CD4-positive, alpha-beta T cell treated with Interleukin-4 for 4 hours (primary cell): ENCODE measurements at places on chromosomes 2 and 18.

DNA sequence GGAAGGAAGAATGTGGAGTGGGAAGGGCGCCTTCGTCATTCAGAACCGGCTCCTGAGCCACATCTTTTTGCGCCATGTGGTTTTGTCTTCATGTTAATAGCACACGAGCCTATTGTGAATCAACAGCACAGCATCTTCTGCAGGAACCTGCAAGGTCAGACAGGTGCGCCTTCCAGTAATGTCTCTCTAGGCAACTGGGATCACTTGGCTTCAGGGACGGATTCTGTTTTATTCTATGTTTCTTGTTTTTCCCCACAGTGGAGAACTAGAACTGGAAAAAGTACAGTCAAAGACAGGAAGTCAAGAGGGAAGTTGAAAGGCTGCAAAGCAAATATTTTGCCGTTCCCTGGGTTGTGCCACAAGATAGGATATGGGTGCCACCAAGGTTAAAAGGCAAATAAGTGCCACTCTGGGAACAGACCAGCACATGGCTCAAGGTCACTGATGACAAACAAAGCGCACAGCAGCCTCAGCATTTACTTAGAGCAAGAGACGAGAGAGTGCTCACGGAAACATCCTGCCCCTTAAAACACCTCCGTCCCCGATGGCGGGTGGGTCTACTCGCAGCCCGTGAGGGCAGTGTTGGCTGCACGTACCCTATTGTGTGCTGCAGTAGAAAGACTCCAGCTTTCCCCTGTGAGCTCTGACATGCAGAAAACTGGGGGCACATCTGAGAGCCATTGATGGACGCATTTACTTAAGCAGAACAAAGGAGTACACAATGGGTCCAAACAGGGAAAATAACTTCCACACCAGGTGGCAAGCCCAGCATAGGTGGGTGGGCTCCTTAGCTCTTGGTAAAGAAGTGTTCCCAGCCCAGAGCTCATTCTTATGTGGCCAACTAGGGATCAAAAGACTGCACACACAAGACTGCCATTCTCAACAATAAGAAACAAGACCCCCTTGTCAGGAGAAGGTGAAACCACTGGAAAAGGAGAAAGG is 107.2 kb upstream of the PARD3B start:
- DNase-seq: no peak

- DNase-seq: no peak
These were observed 31.4 kb upstream of the MFSD6 start for GRCh38 chr2:190376591-190377245.

- no peak for DNase-seq
These were observed 85.2 kb downstream of the HS1BP3 start for GRCh38 chr2:20565623-20566236.

DNA sequence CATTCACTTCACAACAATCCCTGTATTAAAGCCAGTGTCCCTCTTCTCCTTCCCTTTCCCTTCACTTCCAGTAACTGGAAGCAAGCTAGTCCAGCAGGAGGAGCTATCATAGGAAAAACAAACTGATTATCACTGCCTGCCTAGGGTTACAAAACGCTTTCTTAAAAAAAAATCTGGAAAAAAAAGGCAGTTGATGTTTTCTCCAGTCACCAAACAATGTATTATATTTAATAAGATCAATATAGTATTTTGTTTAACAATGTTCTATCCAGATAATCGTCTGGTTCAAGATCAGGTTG is 78.8 kb upstream of the ITGB6 start:
- DNase-seq: no peak

- no peak for DNase-seq
These were observed 9.4 kb downstream of the GPD2 start for GRCh38 chr2:156445296-156446220.

DNA sequence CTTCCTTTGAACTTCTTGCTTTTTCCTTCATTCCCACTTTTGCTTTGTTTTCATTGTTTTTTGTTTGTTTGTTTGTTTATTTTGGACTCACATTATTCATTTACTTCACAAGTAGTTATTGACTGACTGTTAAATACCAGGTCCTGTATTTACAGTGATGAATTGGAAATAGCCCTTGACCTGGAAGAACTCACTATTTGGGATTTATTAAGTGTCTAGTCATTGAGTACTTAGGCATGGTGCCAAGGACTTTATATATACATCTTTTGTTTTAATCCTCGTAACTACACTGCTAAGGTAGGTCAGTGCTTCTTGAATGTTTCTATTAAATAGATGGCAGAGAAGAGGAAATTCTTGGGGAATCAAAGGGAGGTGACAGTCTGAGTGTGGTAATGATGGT is 11.1 kb downstream of the SPOPL start:
- no peak for DNase-seq

GRCh38 chr2:173037245-173038120 is 38.2 kb upstream of the MAP3K20 start:
- DNase-seq: no peak

- no peak for DNase-seq
These were observed 98.0 kb upstream of the FSIP2 start for GRCh38 chr2:185640588-185640987.

DNA sequence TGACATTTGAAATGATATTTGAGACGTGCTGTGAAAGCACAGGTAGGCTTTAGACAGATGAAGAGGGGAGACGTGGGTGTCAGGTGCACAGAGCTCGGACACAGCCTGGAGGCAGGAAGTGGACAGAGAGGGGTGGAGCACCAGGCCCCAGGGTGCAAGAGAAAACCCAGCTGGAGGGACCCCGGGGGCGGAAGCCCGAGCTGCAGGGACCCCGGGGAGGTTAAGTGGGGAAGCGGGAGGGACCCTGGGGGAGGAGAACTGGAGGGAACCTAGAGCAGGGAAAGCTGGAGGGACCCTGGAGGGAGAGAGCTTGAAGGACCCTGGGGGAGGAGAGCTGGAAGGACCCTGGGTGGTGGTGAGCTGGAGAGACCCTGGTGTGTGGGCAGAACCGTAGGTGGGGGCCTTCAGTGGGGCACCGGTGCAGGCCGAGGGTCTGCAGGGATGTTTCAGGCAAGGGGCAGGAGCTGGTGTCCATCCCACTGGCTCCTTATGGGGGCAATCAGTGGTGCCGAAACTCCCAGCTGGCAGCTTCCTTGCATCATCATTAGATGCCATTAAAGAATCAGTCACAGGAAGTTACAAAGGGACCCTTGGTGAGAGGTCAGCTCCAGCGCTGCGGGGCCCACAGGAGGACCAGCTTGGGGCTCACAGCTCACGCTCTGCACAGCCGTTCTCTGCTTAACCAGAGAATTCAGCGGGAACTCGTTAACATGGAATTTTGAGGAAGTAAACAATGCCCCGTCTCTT is 246.6 kb downstream of the EIPR1 start:
- no peak for DNase-seq

DNA sequence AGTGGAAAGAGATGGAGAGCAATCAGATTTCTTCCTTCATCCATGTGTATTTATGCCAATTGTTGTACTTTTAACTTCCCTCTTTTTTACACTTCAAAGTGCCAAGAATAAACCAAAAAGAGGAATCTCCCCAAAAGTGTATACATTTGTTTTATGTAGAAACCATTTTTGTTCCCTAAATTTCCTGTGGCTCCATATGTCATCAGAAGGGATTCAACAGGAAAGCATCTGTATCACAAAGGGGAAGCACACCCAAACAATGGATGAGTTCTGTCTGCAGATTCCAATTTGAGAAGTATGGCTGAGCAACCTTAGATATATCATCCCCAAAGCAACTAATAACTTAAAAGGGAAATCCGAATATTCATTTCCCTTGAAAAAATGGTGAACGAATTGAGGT is 275.0 kb downstream of the MREG start:
- DNase-seq: no peak

GRCh38 chr2:176768185-176768584 is 444.4 kb upstream of the HNRNPA3 start:
- DNase-seq: no peak

- DNase-seq: no peak
These were observed 26.6 kb upstream of the TEX44 start for GRCh38 chr2:231565887-231566594.

DNA sequence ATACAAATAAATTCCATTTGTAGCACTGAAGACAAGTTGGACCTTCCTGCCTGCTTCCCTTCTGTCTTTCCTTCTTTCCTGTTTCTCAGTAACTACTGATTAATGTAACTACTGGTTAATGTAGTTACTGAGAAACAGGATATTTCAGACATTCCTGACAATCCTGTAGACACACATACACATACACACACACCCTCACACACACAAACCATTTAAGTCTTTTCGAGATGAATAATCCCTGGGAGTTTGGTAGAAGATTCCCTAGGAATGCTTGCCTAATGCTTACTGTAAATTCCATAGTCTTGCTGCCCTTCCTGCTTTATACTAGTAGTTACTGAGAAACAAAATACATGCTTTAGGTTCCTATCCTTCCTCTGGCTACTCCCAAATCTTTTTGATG is 83.9 kb downstream of the PIK3C3 start:
- no peak for DNase-seq

GRCh38 chr18:75775121-75775520 is 347.6 kb upstream of the SMIM21 start:
- DNase-seq: no peak

- no peak for DNase-seq
These were observed 101.4 kb downstream of the PTRHD1 start for GRCh38 chr2:24691806-24692205.

GRCh38 chr2:176152350-176153181 is 1.2 kb downstream of the HOXD4 start:
- DNase-seq: no peak

DNA sequence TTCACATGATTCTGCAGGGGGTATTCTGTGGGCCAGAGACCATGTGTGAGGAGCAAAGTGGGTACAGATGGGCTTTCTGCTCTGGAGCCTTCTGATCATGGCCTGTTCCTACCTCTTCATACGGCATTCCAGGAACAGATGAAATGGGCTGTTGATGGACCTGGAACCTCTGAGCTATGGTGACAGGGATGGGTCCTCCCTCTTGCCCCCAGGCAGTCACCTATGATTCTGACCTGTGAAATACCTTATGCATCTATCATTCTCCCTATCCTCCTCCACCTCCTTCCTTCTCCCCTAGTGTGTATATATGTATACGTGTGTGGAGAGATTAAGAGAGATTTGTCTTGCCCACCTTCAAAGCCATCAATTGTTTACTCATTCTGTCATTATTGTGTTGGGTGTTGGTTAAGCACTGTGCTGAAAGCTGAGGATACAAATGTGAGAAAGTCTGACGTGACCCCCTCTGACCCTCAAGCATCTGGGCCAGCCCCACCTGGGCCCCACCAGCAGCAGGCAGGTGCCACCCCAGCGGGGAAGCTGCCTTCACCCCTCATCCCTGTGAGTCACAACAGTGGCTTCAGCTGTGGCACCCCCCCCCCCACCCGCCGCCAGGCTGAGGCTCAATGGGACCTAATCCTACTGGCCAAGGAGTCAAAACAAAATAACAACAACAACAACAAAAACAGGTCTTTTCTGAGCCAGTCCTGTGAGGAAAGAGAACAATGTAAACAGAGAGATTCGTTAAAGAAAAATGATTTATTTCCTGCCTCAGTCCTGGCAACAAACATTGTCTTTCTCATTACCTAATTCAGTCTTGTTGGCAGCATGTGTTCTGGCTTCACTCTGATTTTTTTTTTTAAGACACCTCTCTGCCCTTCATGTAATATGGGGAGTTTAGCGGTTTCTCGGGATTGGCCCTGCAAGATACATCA is 103.8 kb upstream of the CDC42EP3 start:
- no peak for DNase-seq

DNA sequence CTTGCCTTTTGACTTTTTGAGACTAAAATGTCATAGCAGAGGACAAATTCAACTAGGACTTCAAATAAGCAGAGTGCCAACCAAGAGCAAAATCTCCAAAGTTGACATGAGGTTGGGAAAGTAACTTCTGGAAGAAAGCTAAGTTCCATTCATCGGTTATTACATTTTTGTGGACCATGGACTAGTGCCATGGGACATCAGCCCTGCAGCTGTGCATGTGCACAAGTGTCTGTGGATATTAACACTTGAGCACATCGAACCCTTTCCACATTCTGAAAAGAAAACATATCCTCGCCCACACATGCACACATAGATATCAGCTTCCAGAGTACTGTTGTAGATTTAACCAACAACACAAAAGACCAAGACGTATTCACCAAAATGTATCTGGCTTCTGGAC is 262.6 kb downstream of the NYAP2 start:
- DNase-seq: no peak

DNA sequence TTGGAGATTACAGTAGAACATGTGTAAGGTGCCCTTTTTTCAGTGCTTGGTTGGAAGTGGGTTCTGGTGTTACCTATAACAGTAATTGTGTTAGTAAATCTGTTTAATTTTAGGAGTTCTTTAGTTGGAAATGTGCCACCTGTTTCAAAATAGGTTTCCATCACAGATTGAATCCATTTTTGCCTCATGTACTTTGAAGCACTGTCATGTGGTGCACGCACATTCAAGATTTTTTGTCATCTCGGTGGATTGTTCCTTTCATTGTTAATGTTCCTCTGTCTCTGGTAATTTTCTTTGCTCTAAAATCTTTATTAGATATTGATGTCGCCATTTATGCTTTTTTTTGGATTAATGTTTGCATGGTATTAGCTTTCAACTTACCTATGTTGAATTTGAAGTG is 1.3 kb downstream of the ATP9B start:
- no peak for DNase-seq

GRCh38 chr2:233402346-233402745 is 48.1 kb downstream of the DGKD start:
- no peak for DNase-seq

DNA sequence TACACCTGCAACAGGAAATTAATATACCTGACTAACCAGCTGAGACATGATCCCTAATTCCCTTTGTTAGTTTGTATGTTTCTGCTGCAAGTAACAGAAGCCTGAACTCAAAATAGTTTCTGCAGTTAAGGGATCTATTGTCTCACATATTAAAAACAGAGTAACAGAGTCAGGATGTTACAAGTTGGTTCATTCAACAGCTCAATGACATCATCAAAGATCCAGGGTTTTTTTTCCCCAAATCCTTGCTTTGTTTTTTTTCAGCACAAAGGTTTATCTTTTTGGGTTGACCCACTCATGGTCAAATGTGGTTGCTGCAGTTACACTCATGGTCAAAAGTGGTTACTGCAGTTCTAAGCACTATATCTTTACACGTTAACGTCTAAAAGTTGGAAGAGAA is 35.0 kb upstream of the DNAH7 start:
- no peak for DNase-seq

DNA sequence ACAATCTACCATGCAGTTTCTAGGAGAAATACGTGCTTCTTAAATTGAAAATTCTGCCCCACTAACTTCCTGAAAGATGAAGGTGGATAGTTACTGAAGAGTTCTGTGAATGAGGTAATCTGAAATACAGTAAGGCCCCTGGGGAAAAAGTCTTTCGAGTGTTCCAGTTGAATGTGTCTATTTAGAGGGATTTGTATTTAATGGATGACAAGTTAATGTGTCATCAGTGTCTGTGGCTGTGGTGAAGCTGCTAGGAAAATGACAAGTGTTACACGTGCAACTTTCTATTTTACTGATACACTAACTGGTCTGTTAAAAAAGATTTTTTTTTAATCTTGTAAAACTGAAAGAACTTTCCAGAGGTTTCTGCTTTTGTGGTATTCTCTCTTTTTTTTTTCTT is 384.6 kb downstream of the STK39 start:
- no peak for DNase-seq

- no peak for DNase-seq
These were observed 109.7 kb upstream of the GLI2 start for GRCh38 chr2:120625865-120626560.
